ENCODE measurements at places on chromosomes 3 and 15. TPM values are rescaled to one million over a fixed set of nuclear protein-coding genes. Genes with fewer than 3 reads are reported as not detected.

- H3K4me1 ChIP-seq, result no peaks in the 10 kb centered on the region
- no peak overlapping the region for H3K4me3 ChIP-seq
- H3K36me3 ChIP-seq, result no peaks in the 10 kb centered on the region
Observed at GRCh38 chr3:41095702-41096101, 103.6 kb upstream of the CTNNB1 start.

DNA sequence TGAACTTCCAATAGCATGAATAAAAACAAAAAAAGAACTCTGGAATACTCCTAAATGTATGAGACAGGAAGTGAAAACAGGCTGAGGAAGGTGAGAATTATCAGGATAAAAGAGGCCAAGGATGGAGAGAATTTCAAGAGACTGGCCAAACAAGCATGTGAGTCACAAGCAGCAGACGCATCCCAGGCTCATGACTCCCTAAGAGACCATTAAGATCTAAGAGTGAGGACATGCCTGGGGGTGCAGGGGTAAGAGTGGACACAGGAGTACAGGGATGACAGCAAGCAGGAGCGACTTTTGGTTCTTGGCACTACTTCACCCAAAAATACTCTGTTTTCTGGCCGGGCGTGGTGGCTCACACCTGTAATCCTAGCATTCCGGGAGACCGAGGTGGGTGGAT lies 7.1 kb downstream of the SCAMP2 start:
- H3K27me3 ChIP-seq, result no peaks in the 10 kb centered on the region
- no peak overlapping the region for H3K27ac ChIP-seq
- H3K4me1 ChIP-seq, result peaks cover 52% of the 10 kb centered on the region
- no peak overlapping the region for H3K4me3 ChIP-seq

DNA sequence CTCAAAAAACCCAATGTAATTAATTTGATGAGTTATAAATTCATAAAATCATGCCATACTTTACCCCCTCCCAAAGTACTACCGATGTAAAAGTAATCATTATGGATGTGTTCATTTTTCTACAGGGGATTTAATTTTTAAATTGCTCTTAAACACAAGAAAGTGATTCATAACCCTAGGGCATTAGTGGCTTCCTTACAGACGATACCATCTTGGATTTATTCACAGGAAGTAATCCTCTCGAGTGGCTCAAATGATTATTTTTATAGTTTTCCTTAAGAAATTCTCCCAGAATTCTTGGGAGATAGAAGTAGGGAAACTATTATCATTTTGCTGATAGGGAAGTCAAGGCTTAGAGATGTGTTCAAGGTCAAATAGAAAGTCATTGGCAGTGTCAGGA lies 80.9 kb downstream of the PEX5L start:
- no peak overlapping the region for H3K4me3 ChIP-seq
- H3K4me1 ChIP-seq, result no peaks in the 10 kb centered on the region
- no peaks in the 10 kb centered on the region for H3K27me3 ChIP-seq
- H3K36me3 ChIP-seq, result no peaks in the 10 kb centered on the region

DNA sequence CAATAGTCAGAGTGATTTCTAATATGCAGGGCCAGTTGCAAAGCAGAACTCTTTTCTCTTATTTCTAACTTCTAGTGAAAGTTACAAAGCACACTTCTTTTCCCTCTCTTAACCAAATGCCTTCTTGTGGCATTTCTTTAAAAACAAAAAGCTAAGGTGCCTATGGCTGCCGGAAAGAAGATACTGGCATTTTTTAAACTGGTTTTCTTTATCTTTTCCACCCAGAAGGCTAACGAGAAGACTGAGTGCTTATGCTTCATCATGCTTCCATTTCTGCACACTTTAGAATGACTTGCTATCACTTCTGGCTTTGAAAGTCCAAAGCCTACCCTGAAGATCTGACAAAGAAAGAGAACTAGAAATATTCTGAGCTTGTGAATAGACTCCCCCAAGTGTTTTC lies 141.3 kb downstream of the P2RY1 start:
- H3K36me3 ChIP-seq, result no peaks in the 10 kb centered on the region
- no peaks in the 10 kb centered on the region for H3K4me1 ChIP-seq
- no peak overlapping the region for H3K27ac ChIP-seq
- no peak for DNase-seq
- no peak overlapping the region for H3K4me3 ChIP-seq

DNA sequence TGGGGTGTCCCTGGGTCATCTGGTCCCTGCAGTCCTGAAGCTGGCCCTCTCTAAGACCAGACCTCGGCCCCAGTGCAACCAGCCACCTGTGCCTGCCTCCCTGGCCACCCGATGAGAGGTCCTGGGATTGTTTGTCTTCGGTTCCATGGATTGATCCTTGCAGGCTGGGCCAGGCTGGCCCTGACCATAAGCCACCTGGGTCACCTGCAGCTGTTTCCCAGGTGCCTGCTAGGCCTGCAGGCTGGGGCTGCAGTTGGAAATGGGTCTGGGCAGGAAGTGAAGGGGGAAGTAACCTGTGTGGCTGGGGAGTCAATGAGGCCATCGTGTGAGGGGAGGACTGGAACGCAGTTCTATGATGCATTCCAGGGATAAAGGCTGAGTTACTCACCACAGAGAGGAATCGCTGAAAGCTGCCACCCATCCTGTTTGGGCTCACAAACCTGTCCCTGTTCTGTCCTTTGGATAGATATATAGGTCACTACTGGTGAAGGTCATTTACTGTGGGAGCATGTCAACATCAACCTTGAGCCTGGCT lies 30.9 kb upstream of the VPS8 start:
- no peaks in the 10 kb centered on the region for H3K27me3 ChIP-seq
- peaks cover 28% of the 10 kb centered on the region for H3K4me1 ChIP-seq
- DNase-seq, result no peak
- H3K27ac ChIP-seq, result no peak overlapping the region

DNA sequence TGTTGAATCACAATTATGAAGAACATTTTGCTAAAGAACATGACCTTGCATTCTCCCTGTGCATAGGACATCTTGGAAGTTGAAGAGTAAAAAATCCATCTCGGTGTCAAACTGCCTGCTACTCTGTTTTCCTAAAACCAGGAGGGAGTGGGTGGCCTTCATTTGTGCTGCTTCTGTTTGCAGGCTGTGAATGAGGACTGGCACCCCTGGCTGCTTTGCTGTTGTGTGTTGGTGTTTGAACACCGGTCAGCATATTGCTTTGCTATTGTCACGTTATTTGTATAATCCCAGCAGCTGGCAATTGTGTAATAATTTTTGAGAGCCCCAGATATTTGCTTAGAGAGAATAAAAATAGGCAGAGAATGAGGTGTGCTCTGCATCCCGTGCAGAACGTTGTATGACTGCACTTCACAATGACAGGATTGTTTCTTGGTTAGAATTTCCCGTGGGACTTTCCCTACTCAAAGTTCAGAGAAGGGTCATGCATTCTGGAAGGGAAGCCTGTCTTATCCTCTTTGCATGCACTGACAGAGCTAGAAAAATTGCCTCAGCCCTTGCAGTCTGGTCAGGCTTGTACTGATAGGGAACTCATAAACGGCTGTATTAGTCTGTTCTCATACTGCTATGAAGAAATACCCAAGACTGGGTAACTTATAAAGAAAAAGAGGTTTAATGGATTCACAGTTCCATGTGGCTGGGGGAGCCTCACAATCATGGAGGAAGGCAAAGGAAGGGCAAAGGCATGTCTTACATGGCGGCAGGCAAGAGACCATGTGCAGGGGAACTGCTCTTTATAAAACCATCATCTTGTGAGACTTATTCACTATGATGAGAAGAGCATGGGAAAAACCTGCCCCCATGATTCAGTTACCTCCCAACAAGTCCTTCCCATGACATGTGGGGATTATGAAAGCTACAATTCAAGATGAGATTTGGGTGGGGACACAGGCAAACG lies 16.3 kb downstream of the SV2B start:
- H3K36me3 ChIP-seq, result no peaks in the 10 kb centered on the region
- H3K4me3 ChIP-seq, result no peak overlapping the region
- no peaks in the 10 kb centered on the region for H3K4me1 ChIP-seq
- H3K27ac ChIP-seq, result no peak overlapping the region
- peaks cover 12% of the 10 kb centered on the region for H3K27me3 ChIP-seq

- H3K4me3 ChIP-seq, result no peak overlapping the region
- H3K27ac ChIP-seq, result no peak overlapping the region
- no peaks in the 10 kb centered on the region for H3K4me1 ChIP-seq
- H3K27me3 ChIP-seq, result no peaks in the 10 kb centered on the region
Observed at GRCh38 chr15:25679492-25679891, 183.6 kb downstream of the ATP10A start.

Gene CCR5
- polyA plus RNA-seq, result 3.6 TPM
